ENCODE measurements at places on chromosomes 3 and 15.

DNA sequence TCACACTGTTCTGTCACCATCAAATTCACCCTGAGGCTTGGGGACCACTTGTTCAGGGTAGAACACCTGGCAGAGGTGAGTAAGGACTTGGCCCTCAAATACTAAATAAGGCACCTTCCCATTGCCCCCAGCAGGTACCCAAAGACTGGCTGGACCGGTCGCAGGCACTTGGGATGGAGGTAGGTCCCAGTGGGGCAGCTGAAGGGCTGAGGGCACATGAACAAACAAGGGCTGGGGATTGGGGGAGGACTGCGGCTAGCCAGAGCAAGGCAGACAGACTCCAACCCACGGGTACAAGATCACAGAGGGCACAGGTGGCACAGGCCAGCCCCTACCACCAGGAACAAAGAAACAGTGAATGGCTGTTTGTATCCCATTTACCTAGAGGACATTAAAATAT lies 1.9 kb downstream of the MRPS25 start:
- H3K4me3 ChIP-seq = no peak overlapping the region
- no peaks in the 10 kb centered on the region for H3K27me3 ChIP-seq

DNA sequence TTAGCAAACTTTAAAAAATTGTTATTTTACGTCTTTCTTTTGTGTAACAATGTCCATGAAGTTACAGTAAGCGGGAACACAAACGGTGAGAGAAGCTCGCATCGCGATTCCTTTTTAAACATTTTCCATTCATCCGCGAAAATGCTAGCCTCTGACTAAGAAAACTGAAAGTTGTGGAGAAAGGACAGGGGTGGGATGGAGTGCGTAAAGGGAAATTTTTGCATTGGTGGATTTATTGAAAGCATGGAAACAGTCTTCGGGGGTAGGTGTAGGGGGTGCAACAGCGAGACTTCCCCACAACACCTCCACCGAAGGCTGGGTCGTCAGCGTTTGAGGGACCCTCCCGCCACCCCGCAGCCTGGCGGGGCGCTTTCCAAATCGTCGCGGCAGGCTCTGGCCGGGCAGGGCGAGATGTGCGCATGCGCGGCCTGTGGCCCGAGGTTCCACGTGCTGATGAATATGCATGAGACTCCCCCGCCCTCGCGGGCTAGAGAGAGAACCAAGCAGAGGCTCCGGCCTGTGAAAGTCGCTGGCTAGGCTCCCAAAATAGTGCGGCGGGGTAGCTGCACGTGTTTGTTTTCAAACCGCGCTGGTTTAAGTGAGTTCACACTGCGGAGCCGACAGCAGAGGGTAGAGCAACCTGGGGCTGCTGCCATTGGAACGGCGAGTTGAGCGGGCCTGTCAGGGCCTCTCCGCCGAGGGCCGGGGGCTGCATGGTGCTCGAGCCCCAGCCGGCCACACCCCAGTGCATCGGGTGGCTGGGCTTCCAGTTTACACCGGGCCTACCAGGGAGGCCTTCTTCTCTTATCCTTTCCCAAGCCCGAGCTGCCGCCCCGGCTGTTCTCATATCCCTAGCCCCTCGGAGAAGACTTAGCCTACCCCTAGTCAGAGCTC lies 9.9 kb downstream of the ZIC1 start:
- H3K4me1 ChIP-seq = peaks cover 25% of the 10 kb centered on the region
- no peak for DNase-seq
- no peak overlapping the region for H3K27ac ChIP-seq
- H3K4me3 ChIP-seq = peak overlapping the region; percentile 35
- peaks cover 100% of the 10 kb centered on the region for H3K27me3 ChIP-seq
- no peaks in the 10 kb centered on the region for H3K36me3 ChIP-seq

GRCh38 chr3:125083776-125084175 lies 28.0 kb upstream of the HEG1 start:
- H3K4me3 ChIP-seq = no peak overlapping the region
- no peak overlapping the region for H3K27ac ChIP-seq
- H3K36me3 ChIP-seq = no peaks in the 10 kb centered on the region
- no peaks in the 10 kb centered on the region for H3K27me3 ChIP-seq
- no peaks in the 10 kb centered on the region for H3K4me1 ChIP-seq

DNA sequence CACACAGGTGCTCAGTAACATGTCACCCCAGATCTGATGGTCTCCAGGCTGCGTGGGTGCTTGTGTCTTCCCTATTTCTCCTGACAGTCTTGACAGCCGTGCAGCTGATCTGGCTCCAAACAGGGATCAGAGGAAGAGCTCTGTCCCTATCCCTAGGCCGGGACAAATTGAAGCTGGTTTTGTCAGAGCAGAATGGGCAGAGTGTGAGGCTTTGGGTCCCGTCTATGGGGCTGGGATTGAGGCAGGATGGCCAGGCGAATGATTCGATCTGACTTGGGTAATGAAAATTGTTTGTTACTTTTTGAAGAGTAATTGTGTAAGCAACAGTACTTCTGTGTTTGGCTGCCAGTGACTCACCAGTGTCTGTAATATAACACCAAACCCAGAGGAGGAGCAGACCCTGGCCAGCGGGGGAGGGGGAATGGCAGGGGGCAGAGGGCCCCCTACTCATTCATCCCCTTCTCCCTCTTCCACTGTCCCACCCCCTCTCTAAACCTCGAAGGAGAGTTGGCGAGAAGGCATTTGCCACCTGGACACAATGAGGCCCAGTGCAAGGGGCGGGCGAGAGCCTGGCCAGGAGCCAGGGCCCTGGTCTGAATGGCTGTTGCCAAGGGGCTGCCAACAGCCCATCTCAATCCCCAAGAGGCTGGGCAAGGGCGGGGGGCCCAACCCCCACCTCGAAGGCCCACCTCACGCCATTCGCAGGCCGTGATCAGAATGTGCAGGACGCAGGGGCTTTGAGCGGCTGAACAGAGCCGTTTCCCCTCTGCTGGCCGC lies 4.9 kb upstream of the MAGEF1 start:
- H3K36me3 ChIP-seq = no peaks in the 10 kb centered on the region
- no peak for DNase-seq
- peaks cover 19% of the 10 kb centered on the region for H3K4me1 ChIP-seq
- H3K27me3 ChIP-seq = no peaks in the 10 kb centered on the region
- H3K4me3 ChIP-seq = no peak overlapping the region

- no peak overlapping the region for H3K4me3 ChIP-seq
- no peak overlapping the region for H3K27ac ChIP-seq
- H3K36me3 ChIP-seq = no peaks in the 10 kb centered on the region
- no peak for DNase-seq
- H3K4me1 ChIP-seq = no peaks in the 10 kb centered on the region
Observed at GRCh38 chr3:193051314-193051713, 133.7 kb upstream of the MB21D2 start.

- no peak overlapping the region for H3K4me3 ChIP-seq
- peaks cover 19% of the 10 kb centered on the region for H3K36me3 ChIP-seq
- DNase-seq = no peak
- no peaks in the 10 kb centered on the region for H3K27me3 ChIP-seq
Observed at GRCh38 chr3:14175383-14176037, 2.9 kb downstream of the XPC start.

DNA sequence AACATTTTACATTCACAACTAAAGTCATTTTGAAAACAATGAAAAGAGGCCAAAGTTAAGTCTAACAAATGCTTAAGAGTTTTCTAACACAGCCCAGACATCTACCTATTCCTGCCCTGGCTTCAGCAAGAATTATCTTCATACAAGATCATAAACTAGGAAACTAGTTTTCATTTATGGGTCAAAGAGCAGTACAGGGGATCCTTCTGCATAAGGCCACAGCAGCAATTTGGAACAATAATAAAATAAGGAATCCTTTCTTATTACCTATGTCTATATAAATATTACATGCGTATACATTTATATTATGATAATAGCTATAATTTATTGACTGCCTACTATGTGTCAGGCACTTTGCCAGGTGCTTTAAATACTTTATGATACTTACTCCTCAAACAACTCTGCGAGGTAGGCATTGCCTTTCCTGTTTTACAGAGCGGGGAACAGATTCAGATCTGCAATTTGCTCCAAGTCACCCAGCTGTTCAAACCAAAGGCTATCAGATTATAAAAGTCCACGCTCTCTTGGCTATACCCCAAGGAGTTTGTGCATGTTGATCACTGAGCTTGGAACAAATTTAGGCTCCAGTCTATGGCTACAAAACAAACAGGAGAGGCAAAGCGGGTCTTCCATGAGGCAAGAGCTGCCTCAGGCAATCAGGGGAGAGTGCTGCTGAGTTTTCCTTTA lies 196.4 kb downstream of the RORA start:
- H3K4me3 ChIP-seq = no peak overlapping the region
- H3K27ac ChIP-seq = no peak overlapping the region
- DNase-seq = no peak

GRCh38 chr15:41891226-41891625 lies 2.6 kb downstream of the SPTBN5 start:
- DNase-seq = no peak
- H3K4me1 ChIP-seq = peaks cover 26% of the 10 kb centered on the region
- H3K4me3 ChIP-seq = no peak overlapping the region

DNA sequence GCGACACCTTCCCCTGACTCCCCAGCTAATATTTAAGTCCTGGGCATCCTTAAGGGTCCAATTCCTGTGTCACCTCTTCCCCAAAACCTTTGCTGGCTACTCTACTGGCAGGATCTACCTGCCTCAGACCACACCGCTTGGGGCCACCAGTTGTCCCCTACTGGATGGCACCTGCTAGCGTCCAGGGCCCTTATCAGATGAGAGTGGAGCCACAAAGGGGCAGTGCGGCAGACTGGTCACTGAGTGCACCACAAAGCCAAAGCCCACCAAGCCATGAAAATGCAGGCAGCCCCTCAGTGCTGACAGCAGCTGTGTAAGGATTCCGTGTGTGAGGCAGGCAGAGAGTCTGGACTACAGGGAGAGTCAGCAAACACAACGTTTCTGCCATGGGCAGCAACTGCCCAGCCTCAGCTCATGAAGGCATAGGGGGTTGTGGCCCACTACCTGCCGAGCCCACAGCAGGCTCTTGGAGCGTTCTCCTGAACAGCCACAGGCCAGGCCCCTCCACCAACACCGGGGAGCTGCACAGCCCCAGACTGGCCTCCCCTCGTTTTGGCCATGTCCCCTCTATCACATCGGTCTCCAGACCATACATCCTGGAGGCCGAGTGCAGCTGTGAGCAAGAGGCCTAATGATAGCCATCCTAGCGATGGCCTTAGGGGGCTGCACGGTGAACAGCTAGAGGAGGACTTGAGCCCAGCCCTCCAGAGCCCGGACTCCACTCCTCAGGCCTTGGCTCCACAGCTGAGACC lies 32.3 kb downstream of the ALDH1L1 start:
- H3K27ac ChIP-seq = no peak overlapping the region
- no peaks in the 10 kb centered on the region for H3K4me1 ChIP-seq
- DNase-seq = no peak
- H3K27me3 ChIP-seq = no peaks in the 10 kb centered on the region

DNA sequence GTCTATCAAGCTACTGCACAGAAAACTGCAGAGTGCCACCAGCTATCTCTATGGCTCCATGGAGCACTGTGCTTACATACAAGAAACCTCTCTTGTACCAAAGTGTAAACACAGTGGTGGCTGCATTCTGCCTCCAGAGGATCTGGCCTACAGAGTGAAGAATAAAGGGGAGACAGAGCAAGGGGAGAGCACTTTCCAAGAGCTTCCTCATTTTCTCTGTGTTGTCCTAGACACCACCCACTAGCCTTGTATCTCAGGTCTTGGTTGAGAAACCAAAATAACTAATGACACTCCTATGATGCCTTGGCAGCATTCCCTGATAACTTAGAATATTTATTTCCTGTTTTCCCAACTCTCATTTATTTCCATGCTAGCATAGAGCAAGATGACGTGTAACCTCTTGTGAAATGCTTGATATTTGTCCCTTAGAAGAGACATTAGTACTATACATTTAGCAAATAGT lies 56.9 kb upstream of the PHLDB2 start:
- H3K27ac ChIP-seq = peak overlapping the region; percentile 83
- DNase-seq = no peak
- H3K36me3 ChIP-seq = no peaks in the 10 kb centered on the region
- H3K4me1 ChIP-seq = peaks cover 31% of the 10 kb centered on the region

DNA sequence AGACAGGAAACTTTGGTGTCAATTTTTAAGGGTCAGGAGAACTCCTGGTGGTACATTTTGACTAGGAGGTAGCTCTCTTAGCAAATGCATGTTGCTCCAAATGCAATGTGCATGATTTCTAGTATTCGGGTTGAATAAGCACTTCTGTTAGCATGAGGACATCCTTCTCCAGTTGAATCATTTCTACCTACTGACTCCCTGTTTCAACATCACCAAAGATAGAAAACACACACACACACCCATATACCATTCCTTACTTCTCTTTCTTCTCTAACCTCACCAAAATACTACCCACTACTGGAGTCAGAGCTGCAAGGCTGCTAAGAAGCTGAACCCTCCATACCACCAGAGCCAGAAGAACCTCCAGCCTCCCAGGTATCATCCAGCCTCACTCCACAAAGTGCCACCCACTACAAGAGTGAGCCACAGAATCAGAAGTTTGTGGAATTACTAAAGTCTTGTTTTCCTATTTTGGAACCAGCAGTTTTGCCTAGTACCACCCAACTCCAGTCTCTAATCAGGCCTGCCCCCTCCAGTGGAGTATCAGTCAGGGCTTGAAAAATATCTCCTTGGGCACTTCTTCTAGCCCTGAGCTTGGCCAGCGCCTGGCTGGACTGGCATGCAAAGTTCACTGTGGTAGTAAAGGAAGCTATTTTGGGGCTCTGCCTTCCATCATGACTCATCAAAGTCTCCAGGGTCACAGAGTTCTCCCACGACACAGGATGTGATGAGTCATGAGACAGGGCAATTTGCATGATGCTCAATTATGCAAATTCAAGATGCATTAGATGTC lies 110.3 kb downstream of the CYP19A1 start:
- no peak overlapping the region for H3K27ac ChIP-seq
- peaks cover 6% of the 10 kb centered on the region for H3K4me1 ChIP-seq
- no peaks in the 10 kb centered on the region for H3K27me3 ChIP-seq
- H3K36me3 ChIP-seq = no peaks in the 10 kb centered on the region

DNA sequence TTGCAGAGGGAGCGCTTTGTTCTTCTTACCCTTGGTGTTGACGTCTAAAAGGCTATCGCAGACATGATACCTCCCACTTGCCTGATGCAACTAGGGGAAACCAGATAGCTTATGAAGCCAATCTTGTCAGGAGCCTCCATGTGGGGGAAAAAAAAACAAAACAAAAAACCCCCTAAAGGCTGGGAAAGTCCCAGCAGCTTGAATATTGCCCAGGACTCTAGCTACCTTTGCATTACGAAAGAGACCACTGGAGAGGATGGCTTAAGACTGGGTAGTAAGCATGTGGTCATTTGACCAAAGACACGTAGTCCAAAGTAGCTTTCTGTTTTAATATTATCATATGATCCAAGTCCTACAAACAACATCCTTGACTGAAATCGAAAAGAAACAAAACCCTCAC lies 120.7 kb upstream of the WNT5A start:
- H3K4me1 ChIP-seq = no peaks in the 10 kb centered on the region
- no peak overlapping the region for H3K4me3 ChIP-seq
- H3K27me3 ChIP-seq = peaks cover 14% of the 10 kb centered on the region

GRCh38 chr3:52986938-52987337 lies 58.9 kb downstream of the SFMBT1 start:
- DNase-seq = no peak
- H3K4me1 ChIP-seq = peaks cover 27% of the 10 kb centered on the region
- no peaks in the 10 kb centered on the region for H3K36me3 ChIP-seq
- H3K27ac ChIP-seq = no peak overlapping the region
- no peak overlapping the region for H3K4me3 ChIP-seq

Data from suprapubic skin (tissue), 4 donors.